AML-193 (cell line): ENCODE measurements at places on chromosomes 2 and 18.

DNA sequence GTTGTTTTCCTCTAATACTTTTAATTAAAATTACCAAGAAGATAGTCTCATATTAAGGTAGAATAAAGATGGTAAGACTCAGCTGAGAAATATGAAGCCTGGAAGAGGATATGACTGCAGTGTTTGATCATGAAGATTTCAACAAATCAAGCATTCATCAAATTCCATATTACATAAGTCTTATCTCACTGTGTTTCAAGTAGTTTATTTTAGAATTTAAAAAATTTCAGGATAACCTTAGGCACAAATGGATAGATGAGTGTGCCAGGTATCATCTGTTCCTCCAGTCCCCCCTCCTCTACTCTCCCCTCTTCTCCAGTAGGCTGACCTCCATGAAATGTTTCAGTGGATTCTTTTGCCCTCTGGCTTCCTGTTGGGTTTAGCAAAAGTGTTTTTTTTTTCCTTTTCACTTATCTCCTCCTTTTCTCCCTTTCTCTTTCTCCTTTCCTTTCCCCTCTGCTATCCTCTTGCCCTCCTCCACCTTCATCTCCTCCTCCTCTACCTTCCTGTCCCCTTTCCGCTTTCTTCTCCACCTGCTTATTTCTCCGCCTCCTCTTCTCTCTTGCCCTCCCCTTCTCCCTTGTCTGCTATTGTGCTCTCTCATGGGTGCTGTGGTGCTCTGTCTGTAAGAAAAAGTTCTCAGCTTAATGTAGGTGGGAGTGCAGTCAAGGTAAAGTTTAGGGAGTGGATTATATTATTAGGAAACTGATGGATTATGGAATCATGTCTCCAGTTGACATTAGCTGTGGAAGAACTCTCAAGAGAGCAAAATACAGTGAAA is 72.8 kb downstream of the ABI2 start:
- no peak for DNase-seq

GRCh38 chr2:188919824-188920223 is 54.3 kb upstream of the COL3A1 start:
- DNase-seq: no peak

GRCh38 chr2:234071664-234072063 is 21.2 kb downstream of the SPP2 start:
- DNase-seq: no peak

DNA sequence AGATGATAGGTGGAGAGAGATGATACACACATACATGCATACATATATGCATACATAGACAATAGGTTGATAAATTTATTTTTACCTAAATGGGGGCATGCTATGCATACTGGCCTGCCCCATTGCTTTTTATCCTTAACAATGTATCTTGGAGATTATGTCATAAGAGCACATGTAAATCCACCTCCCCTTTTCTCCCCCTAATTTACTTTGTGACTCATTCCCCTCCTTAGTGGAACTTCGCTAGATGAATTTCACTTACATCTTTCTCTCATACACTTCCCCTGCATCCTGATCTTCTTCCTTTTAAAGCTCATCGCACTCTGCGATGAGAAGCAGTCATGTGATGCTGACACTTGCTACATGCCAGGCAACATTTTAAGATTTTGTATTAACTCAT is 223.6 kb downstream of the C1D start:
- DNase-seq: no peak

GRCh38 chr2:149799013-149799705 is 211.6 kb upstream of the MMADHC start:
- no peak for DNase-seq

- no peak for DNase-seq
These were observed 533.6 kb upstream of the FSHR start for GRCh38 chr2:49687918-49688317.

DNA sequence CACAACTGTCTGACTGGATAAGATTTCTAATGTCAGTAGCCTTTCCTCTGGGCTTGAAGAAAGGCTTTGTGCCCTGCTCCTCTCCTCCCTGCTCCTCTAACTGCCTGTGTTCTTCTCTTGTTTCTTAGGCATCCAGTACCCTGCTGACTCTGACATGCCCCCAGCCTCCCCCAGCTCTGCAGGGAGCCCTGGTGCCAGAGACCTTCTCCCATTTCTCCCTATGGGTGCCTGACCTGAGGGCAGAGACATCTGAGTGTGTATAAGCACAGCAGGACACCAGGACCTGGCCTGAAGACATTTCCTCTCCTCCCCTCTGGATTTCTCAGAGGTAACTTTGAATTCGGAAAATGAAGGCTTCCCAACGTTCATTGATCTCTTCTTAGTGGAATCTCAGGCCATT is 23.6 kb downstream of the RNF144A start:
- no peak for DNase-seq

- no peak for DNase-seq
These were observed 9.8 kb upstream of the ZCCHC2 start for GRCh38 chr18:62512996-62513395.

DNA sequence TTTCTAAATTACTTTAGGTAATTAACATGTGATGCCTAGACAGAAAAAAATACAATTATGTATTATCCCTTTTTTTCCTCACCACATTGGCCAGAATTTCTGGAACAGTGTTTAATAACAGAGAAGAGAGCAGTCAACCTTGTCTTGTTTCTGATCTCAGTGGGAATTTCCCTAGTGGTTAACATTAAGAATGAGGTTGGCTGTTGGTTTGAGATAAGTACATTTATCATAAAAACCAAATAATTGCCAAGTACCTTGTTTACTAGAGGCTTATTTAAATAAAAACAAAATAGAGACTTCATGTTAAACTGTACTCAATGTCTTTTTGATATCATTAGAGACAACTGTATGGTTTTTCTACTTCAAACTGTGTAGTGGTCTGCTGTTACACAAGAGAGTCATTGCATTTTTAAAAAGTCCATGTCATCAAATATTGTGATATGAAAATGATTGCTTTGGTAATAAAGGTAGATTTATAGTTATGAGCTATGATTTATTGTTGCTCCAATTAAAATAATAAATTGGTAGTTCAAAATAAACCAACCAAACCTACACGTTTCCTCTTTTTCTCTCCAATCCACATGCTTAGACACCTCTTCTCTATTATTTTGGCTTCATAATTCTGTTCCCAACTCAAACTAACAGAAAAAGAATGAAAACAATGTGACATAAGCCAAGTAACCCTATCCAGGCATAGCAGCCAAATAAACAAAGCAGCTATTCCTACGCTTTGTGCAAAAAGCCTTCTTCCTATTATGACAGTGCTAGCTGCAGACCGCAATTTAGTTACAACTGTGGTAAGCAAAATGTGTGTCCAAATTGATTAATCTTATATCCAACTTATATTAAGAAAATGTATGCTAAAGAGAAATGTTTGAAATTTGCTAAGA is 20.9 kb upstream of the TANK start:
- DNase-seq: peak; percentile 17
